CD4-positive, alpha-beta memory T cell (primary cell): ENCODE measurements at places on chromosomes 16 and 17. TPM values are rescaled to one million over a fixed set of nuclear protein-coding genes. Genes with fewer than 3 reads are reported as not detected.

- H3K4me1 ChIP-seq = no peaks in the 10 kb centered on the region
- no peak for DNase-seq
- no peak overlapping the region for H3K4me3 ChIP-seq
- no peaks in the 10 kb centered on the region for H3K27me3 ChIP-seq
- H3K36me3 ChIP-seq = no peaks in the 10 kb centered on the region
- no peak overlapping the region for H3K27ac ChIP-seq
Observed at GRCh38 chr16:68770671-68771070, 33.6 kb downstream of the CDH1 start.

TP53TG3F gene
- not detected for total RNA-seq

DNA sequence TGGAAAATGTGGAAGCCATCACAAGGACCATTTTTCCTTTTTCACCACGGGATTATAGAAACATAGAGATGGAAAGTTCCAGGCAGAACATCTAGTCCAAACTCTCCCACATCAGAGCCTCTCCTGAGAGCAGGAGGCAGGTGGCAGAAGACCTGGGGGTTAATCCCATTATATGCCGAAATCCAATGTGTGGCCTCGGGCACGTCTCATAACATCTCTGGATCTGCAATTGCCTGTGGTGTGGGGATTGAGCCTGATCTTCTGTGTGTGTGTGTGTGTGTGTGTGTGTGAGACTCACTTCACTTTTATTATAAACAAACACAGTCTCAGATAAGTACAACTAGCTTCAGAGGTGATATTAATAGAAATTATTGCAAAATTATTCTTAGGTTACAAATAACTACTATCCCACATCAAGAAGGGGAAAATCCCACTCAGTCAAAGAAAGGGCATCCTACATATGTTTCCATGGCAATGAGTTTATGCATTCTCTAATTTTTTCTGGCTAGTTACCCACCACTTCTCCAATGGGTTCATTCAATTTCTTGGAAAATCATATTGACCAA is 199.1 kb downstream of the FOXL1 start:
- no peak overlapping the region for H3K4me3 ChIP-seq
- no peaks in the 10 kb centered on the region for H3K36me3 ChIP-seq
- H3K4me1 ChIP-seq = no peaks in the 10 kb centered on the region
- no peak for DNase-seq
- H3K27me3 ChIP-seq = no peaks in the 10 kb centered on the region

DNA sequence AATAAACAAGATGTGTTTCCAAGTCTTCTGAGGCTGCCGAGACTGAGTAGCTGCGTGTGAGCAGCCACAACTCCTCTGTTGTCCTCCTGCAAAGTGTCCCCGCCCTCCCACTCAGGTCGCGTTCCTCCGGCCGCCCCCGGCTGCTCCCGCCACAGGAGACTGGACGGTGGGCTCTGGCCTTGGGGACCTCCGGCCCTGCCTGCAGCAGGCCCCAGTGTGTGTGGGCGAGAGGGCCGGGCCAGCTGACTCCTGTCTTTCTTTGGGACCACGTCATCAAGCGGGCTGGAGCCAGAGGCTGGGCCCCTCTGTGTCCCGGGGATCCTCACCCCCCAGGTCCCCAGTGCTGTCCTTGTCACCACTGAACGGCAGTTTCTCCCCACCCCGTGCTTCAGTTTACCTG is 175.3 kb downstream of the NPIPB11 start:
- no peaks in the 10 kb centered on the region for H3K27me3 ChIP-seq
- no peak for DNase-seq
- H3K4me3 ChIP-seq = no peak overlapping the region
- H3K4me1 ChIP-seq = no peaks in the 10 kb centered on the region
- H3K36me3 ChIP-seq = no peaks in the 10 kb centered on the region

PRAC1 gene
- not detected for total RNA-seq

SOX15 gene
- 1.0 TPM for total RNA-seq

CD300E gene
- total RNA-seq = not detected

- no peaks in the 10 kb centered on the region for H3K36me3 ChIP-seq
- H3K27ac ChIP-seq = no peak overlapping the region
Observed at GRCh38 chr17:50514936-50515702, 6.9 kb downstream of the MYCBPAP start.

DNA sequence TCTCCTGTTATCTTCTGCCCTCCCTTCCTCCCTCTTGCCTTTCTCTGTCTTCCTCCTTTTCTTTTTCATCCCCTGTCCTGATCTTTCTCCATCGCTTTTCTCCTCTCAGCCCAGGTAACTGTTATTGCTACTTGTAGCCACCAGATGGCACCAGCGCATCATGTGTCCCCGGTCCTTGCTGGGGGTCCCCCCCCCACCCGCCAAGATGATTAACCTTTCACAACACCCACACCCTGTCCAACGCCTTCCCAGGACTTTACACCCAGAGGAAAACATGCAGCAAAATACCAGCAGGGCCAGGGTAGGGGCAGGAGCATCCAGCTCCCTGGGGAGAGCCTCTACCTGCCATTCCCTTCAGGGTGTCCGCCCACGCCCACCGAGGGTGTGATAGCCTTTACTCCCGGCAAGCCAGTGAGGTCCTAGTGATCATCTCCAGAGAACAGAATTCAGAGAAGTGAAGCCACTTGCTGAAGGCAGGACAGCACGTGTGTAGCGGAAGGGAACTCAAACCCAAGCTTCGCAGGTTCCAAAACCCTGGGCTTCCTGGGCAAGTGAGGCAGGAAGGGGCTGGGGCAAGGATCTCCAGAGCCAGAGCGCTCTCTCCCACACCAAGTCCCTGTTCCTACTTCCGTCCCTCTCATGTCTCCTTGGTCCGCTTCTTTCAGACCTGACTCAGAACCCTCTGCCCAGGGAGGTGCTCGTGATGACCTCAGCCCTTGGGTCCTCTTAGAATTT is 13.4 kb upstream of the TAC4 start:
- DNase-seq = peak; percentile 45
- no peak overlapping the region for H3K4me3 ChIP-seq
- no peak overlapping the region for H3K27ac ChIP-seq
- H3K27me3 ChIP-seq = no peaks in the 10 kb centered on the region
- no peaks in the 10 kb centered on the region for H3K36me3 ChIP-seq
- H3K4me1 ChIP-seq = no peaks in the 10 kb centered on the region

DNA sequence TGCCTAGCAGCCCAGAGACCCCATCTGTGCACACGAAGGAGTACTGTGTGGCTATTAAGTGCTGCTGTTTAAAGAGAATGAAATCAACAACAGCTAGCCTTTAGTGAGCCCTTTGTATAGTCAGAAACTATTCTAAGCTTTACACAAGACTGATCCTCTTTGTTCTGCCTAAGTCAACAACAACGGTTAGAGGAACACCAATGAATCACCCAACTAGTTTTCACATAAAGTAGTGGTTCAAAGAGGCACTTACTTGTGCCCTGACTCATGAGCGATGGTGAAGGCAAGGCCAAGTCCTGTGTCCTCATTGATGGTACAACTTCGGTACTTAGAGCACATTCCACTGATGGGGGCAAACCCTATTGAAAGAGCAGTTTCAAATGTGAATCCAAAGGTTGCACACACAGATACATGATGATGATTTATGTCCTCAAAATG is 75.8 kb downstream of the ADAMTS18 start:
- no peak overlapping the region for H3K4me3 ChIP-seq
- no peaks in the 10 kb centered on the region for H3K27me3 ChIP-seq
- no peak for DNase-seq
- H3K36me3 ChIP-seq = no peaks in the 10 kb centered on the region
- H3K27ac ChIP-seq = no peak overlapping the region

SLC35B1 gene
- total RNA-seq = 52.1 TPM

FBXL16 gene
- total RNA-seq = 59.5 TPM

DNA sequence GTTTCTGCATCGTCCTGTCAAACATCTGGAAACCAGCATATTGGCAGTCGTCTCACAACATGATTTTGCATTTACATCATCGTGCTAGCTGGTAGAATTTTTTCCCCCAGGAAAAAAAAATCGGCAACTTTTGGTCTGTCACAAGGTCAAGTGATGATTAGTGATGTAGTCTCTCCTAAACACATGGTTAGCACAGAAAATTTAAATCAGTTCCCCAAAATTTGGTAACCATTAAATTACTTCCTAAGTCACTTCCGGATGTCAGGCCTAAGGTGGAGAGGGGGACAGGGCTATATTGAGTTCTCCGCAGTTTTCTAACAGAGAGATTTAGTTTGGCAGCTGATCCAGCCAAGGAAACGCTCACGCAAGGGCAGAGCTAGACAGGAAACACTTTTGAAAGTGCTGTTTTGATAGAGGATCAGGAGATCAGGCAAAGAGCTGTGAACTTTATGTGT is 271.0 kb upstream of the TBX2 start:
- H3K4me1 ChIP-seq = no peaks in the 10 kb centered on the region
- no peaks in the 10 kb centered on the region for H3K36me3 ChIP-seq
- H3K27me3 ChIP-seq = no peaks in the 10 kb centered on the region
- no peak overlapping the region for H3K4me3 ChIP-seq
- DNase-seq = no peak

RNF157 gene
- total RNA-seq = 19.5 TPM

CHP2 gene
- total RNA-seq = not detected

- no peak overlapping the region for H3K4me3 ChIP-seq
- H3K27ac ChIP-seq = no peak overlapping the region
- H3K27me3 ChIP-seq = no peaks in the 10 kb centered on the region
- H3K36me3 ChIP-seq = no peaks in the 10 kb centered on the region
- no peak for DNase-seq
- no peaks in the 10 kb centered on the region for H3K4me1 ChIP-seq
Observed at GRCh38 chr17:73342541-73343167, 30.9 kb upstream of the CDC42EP4 start.

DNA sequence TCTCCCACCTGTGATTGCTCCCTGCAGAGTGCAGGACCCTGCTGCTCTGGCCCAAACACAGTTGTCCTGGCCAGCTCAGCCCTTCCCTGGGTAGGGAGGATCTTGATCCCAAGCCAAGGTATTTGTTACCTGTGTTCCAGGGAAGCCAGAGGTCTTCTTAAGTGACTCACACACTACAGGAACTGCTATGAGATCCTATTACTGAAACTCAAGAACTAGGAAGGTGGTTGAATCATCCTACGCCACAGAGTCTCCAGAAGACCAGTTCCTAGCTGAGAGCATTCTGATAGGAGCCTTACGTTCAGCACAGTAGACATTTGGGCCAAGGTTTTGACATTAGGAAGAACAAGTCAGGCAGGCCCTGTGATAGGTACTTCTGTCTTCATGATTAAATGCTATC is 12.0 kb downstream of the CHST6 start:
- H3K27ac ChIP-seq = no peak overlapping the region
- no peak overlapping the region for H3K4me3 ChIP-seq
- H3K36me3 ChIP-seq = no peaks in the 10 kb centered on the region
- no peak for DNase-seq
- peaks cover 2% of the 10 kb centered on the region for H3K27me3 ChIP-seq

- DNase-seq = no peak
- no peaks in the 10 kb centered on the region for H3K36me3 ChIP-seq
- no peaks in the 10 kb centered on the region for H3K4me1 ChIP-seq
Observed at GRCh38 chr16:58842746-58843145, 108.6 kb upstream of the GOT2 start.

DNA sequence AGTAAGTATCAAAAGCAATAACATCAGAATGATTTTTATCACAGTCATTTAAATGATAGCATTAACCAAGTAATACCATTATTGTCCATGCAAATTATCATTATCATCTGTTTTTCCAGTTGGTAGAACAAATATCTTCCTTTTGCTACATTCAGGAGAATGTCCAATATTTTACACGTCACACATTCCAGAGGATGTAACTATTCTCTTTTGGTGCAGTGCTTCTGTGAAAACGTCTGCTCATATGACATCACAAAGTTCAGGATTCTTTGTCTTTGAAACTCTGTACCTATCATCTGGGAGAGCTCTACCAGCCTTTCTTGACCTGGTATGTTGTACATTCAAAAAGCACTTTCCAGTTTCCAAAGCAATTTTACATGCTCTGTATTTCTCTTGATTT is 40.2 kb upstream of the PITPNM3 start:
- no peaks in the 10 kb centered on the region for H3K4me1 ChIP-seq
- H3K27ac ChIP-seq = no peak overlapping the region
- H3K4me3 ChIP-seq = no peak overlapping the region

SPATA2L gene
- 12.7 TPM for total RNA-seq

- H3K27ac ChIP-seq = no peak overlapping the region
- no peak for DNase-seq
- no peaks in the 10 kb centered on the region for H3K36me3 ChIP-seq
- H3K4me1 ChIP-seq = no peaks in the 10 kb centered on the region
- H3K27me3 ChIP-seq = no peaks in the 10 kb centered on the region
- H3K4me3 ChIP-seq = no peak overlapping the region
Observed at GRCh38 chr16:35431829-35432663, 1972.6 kb downstream of the TP53TG3F start.

DNA sequence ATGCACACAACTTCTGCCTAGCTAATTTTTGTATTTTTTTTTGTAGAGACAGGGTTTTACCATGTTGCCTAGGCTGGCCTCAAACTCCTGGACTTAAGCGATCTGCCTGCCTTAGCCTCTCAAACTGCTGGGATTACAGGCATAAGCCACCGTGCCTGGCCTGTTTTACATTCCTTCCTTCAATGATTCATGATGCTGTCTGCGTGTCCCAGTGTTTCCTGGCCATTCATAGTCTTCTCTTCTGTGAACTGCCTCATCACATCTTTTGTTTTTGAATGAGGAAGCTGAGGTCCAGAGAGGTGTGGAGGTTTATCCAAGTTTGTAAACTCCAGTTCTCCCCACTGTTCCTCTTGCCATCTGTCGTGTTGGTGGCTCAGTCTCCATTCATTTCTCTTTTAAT is 64.5 kb upstream of the MED9 start:
- peaks cover 15% of the 10 kb centered on the region for H3K4me1 ChIP-seq
- H3K4me3 ChIP-seq = no peak overlapping the region
- H3K27me3 ChIP-seq = no peaks in the 10 kb centered on the region
- H3K36me3 ChIP-seq = no peaks in the 10 kb centered on the region

HNF1B gene
- total RNA-seq = not detected

GRCh38 chr17:7477392-7478275 is 1.8 kb downstream of the ZBTB4 start:
- peak overlapping the region; percentile 97 for H3K27ac ChIP-seq
- H3K4me3 ChIP-seq = peak overlapping the region; percentile 83
- H3K36me3 ChIP-seq = no peaks in the 10 kb centered on the region
- H3K27me3 ChIP-seq = no peaks in the 10 kb centered on the region
- H3K4me1 ChIP-seq = peaks cover 56% of the 10 kb centered on the region
